ELR (cell line): ENCODE measurements at places on chromosomes 4 and X.

DNA sequence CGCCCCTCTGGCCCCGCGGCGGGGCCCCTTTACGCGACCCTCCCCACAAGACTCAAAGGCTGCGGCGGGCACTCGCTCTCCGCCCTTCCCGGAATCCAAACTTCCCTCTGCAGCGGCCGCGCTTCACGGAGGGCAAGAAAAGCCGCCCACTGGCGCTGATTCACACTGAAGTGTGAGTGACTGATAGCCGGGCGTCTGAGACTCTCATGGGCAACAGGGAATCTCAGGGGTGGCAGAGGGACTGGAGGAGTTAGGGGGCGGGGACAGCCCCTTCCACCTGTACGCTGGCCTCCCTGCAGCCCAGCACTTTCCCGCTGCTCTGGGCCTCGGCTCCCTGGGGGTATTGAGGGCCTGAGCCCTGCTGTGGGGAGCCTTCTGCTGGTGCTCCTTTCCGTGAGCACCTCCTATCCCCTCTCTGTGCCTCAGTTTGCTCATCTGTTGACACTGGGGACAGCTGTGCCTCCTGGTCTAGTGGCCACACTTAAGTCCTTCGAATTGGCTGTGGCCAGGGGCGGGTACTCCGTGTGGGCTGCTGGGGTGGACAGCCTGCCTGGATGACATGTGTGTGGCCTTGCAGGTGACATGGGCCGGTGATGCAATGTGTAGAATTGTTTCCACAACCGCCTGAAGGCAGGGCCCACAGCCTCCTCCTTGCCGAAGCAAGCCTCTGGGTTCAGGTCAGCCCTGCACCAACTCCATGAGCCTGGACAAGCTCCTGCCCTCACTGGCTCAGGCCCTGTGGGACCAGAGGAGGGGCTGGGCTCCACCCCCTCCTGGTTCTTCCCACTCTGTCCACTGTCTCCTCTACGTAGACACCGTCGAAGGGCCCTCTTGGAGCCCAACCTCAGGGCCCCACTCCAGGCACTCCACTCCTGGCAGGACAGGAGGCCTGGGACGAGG is 951 bp downstream of the SH3BP2 start:
- peak; percentile 74 for DNase-seq

GRCh38 chr4:90069151-90069550 is 58.0 kb upstream of the CCSER1 start:
- DNase-seq, result peak; percentile 1

- DNase-seq, result peak; percentile 17
Measured at GRCh38 chrX:108268434-108269080, 169.7 kb downstream of the COL4A6 start.

DNA sequence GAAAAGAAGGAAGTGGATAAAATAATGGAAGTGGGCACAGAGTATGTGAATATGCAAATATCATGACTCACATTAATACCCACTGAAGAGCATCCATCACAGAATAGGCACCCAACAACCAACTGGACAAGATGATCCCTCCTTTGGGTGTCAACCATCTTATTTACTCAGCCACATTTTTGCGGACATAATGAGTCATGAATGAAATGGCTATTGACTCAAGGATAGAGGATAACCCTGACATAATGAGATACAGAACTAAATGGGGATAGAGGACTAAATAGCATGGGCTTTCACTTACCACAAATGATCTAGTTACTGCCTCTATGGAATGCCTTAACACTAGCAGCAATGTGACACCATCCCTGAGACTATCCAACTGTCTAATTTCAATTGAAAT is 224.7 kb downstream of the ANTXR2 start:
- no peak for DNase-seq

DNA sequence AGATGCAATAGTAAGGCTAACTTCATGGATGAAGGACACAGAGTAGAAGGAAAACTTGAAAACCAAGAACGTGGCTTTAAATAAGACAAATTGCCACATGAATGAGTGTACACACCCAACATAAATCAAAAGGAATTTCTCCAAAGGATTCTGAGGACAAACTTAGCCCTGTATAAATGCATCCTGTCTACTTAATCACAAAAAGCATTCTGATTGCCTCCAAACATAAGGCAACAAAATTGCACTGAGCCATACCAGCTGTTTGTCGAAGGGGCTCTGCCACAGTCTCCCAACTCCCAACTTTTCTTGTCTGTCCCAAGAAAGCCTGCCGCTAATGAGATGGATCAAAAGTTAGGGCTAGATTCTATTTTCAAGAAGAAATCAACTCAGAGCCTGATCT is 194.3 kb downstream of the SOWAHB start:
- peak; percentile 51 for DNase-seq

GRCh38 chrX:68307769-68308168 is 125.5 kb downstream of the OPHN1 start:
- peak; percentile 84 for DNase-seq

- DNase-seq, result peak; percentile 40
Measured at GRCh38 chr4:80268936-80269335, 2.5 kb downstream of the FGF5 start.

DNA sequence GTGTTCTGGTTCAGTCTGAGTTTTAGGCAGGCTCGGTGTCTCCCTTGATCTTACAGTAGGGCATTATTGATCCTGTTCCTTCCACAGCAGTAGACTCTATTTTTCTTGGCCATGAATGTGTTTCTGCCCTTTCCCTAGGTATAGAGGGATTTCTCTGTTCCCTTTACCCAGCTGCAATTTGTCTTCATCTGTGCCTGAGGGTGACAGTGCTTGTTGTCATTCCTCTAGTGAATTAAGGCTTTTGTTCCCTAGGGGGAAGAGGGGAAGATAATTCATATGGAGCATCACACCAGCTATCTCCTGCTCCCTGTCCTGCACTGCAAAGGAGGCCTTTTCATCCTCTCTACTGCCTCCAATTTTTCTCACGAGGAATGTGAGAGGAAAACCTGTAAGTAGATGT is 39.7 kb upstream of the CXorf51A start:
- DNase-seq, result no peak
